ENCODE measurements at places on chromosomes 3 and 15.

DNA sequence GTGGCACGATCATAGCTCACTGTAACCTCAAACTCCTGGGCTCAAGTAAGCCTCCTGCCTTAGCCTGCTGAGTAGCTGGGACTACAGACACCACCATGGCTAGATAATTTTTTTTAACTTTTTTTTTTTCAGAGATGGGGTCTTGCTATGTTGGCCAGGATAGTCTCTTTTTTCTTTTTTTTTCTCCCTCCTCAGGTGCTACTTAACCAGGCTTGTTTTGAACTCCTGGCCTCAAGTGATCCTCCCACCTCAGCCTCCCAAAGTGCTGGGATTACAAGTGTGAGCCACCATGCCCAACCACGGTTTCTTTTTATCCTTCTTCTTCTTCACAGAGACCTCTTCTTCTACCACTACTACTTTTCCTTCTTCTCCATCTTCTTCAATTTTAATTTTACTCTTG, 53.8 kb upstream of the MAP4 start:
- DNase-seq: no peak

GRCh38 chr3:62655691-62656063, 219.5 kb downstream of the CADPS start:
- DNase-seq: no peak

DNA sequence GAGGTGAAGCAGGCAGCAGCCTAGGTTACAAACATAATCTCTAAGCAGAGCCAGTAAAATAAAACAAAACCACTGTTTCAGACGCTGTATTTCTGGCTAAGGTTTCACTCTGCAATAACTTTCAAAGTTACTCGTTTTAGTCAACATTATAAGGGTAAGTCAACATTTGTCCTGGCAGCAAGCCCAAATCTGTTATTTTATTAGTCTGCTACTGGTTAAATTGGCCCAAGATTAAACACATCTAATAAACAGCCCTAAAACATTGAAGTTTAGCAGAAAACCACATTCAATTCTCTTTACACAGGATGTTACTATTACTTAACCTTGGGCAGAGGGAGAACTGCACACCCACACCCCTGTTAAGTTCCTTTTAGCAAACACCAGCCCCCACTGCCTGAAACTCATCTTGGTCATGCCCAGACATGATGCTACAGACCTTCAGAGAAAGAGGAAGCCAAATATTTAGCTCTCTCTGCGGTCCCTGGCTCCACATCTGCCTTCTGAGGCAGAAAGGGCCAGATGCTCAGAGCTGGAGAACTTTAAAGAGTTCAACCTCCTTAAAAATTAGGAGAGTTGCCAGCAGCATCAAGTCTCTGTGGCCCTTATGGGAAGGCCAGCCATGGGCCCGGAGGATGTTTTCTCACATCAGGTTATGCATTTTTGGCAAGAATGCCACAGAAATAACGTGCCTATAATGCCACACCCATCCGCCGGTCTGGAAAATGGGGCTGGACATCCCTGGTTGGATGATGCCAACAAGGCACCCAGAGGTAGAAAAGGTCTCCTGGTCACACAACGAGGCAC, 17.9 kb downstream of the ARHGEF3 start:
- DNase-seq: peak; percentile 79

DNA sequence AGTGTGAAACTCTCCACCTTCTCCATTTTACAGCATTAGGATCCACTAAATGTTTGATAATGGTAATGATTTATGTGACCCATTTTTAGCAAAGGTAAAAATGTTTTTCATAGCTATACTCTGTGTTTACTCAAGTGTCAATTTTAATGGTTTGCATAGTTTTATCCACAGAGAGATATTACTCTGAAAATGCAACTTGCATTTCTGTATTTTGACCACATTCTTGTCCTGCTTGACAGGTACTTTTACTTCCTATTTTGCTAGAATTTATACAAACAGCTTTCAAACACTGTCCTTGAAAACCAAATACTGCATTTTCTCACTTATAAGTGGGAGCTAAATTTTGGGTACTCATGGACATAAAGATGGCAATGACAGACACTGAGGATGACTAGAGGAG, 62.9 kb downstream of the SERPINI1 start:
- no peak for DNase-seq

DNA sequence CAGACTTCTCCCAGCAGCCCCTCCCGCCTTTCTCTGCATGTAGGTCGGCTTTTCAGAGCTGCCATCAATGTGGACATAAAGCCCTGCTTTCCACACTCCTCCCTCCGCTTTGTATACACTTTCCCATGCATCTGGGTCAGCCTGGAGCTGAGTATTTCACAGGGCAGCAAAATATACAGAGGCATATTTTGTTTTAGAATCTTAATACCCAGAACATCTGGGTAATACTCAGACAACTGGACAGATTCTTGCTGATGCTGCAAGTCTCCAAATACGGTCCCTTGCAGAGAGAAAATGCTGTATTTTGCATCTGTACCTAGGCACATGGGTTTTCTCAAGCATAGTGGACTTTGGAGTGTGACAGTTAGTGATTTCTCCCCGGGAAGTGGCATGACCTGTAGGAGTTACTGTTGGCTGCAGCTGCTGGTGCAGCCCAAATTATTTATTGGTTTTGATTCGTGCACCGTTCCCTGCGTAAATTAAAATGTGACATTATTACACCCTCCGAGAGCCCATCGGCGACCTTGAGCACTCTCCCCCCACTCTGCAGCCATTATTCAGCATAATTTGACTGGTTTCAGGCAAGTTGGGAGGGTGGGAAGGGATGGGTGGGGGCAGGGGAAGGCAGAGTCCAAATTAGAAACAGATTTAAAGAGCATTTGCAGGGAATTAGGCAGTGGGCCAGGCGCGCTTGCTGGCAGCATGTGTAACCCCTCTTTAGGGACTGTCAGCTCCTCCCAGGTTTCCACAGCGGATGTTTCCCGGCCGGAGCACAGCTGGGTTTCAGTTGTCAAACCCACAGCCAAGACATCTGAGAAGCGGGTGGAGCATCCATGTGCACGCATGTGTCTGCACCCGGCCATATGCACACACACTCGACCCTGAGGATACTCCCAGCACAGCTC, 100.8 kb downstream of the CPN2 start:
- DNase-seq: peak; percentile 71

DNA sequence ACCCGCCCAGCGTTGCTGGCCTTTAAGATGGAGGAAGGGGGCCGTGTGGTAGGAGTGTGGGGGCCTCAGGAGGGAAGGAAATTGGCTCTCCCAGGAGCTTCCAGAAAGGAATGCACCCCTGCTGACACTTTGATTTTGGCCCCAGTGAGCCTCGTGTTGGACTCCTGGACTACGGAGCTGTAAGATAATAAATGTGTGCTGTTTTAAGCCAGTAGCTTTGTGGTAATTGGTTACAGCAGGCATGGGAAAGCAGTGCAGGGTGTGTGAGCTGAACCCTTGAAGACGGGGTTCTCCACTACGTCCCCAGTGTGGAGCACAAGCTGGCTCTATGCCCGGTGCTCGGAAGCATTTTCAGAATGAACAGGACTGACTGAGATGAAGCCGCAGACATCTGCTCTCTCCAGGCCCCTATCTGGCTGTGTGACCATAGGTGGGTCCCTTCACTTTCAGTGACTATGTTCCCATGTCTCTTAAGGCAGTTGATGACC, 22.9 kb upstream of the CGNL1 start:
- DNase-seq: no peak

DNA sequence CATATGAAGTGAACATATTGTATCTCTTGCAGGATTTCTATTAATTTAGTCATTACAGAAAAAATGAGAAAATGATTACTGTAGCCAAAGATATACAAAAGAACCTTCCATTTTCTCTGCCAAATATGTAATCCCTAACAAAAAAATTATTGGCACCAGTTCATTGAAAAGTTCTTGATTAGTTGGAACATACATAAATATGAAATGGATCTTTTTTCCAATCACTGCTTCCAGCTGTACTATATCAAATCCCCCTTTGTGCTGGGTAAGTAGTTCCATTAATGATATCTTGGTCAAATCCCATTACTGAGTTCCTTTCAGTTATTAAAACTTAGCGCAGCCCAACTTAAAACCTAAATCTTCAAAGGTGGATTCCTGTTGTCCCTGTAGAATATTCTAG, 263.8 kb downstream of the SLC9A9 start:
- no peak for DNase-seq

DNA sequence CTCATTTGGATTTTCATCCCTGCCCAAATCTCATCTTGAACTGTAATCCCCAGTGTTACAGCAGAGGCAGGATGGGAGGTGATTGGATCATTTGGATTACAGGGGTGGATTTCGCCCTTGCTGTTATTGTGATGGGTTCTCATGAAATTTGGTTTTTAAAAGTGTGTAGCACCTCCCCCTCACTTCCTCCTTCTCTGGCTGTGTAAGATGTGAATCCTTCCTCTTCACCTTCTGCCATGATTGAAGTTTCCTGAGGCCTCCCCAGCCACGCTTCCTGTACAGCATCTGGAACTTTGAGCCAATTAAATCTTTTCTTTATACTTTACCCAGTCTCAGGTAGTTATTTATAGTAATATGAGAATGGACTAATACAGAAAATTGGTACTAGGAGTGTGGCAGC, 316.8 kb downstream of the PLCL2 start:
- DNase-seq: no peak

DNA sequence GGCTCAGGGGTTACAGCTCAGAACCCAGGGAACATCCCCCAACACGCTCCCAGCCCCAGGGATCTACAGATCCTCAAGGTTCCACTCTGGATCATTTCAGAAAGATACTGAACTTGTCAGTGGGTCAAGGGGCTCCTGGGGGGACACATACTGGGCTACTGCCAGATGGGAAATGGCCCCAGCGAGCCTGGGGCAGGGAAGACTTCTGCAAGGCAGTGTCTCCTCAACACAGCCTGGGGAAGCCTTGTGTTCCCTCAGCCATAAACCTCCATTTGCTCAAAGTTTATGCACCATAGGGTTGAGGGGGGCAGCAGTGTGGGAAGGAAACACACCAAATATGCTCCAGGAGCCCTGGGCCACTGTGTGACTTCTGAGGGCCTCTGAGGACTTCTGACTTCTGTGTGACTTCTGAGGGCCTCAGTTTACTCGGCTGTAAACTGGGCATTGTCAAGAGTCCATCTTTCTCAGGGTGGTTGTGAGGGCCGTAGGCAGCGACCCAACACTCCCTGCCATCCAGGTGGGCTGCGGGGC, 58.4 kb downstream of the IQSEC1 start:
- DNase-seq: no peak

- no peak for DNase-seq
Measured at GRCh38 chr3:129822241-129822640, 71.3 kb downstream of the TMCC1 start.

DNA sequence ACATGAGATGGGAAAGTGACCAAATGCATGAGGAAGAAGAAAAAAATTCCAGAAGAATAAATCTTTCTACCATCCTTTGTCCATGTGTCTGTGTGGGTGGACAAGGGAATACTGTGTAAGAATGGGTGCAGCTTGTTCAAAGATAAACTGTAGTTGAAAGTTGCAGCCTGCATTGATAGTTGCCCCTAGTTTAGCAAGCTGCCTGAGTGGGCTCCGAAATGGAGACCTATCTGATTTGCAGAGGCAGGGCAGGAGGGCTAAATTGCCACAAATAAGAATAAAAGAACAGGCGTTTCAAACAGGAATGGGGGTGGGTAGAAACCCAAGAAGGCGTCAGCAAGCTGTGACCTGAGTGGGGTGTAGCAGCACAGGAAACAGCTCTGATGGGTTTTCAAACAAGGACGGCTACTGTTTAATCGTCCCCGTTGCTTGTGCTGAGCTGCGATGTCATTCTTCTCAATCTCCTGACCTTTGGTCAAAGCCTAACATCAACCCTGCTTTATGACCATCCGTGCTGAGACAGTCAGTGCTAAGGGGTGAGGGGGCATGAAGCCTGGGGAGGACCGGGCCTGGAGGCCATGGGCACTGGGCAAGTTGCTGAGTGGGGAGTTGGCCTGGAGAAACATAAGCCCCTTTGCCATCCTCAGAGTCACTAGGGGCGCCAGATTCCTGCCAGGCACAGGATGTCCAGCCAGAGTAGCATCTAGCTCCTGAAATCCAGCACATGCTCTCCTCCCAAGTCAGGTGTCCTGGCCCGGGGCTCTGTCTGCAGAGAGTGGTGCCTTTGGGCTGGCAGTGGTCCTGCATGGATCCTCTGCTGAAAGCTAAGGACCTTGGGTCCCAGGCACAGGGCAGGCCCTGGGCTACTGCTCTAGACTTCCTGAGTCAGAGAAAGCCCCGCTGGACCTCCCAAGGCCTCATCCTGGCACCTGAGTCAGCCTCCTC, 19.2 kb upstream of the C15orf39 start:
- DNase-seq: no peak

DNA sequence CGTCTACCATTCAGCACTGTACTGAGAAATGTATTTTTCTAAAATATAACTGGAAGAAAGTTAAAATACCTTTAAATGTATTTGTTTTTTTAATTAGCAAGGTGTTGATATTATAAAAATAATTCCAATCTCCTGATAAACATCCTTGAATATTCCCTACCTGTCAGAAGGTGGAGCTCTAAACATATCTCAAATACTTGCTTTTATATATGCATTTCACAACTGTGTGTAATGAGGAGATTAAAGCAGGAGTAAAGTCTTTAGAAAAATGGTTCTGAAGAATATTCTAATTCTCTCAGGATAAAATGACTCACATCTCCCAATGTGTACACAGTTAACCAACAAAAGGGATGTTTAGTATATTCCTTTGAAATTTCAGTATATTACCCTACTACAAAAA, 422.7 kb downstream of the PLCL2 start:
- no peak for DNase-seq

GRCh38 chr3:157079676-157080369, 80.1 kb downstream of the CCNL1 start:
- DNase-seq: no peak

GRCh38 chr3:120907659-120908029, 361 bp upstream of the STXBP5L start:
- no peak for DNase-seq

GRCh38 chr3:183774631-183775030, 50.7 kb downstream of the MAP6D1 start:
- DNase-seq: no peak

DNA sequence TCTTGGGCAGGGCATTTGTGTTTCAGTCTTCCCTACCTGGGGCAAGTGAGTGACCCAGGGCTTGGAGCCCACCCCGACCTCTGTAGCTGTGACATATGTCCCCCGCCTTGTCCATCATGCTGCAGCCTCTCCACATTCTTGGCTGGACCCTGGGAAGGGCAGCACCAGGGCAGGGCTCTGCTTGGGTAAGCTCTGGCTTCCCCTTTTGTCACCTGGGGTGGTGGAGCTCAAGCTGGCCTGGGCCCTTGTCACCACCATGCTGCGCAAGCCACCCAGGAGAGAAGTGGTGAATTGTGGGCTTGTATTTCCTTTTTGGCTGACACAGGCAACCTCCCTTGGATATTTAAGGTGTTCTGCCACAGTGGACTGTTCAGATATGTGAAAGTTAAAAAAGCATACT, 29.3 kb downstream of the SPSB4 start:
- DNase-seq: no peak

GRCh38 chr15:31606931-31607497, 280.4 kb downstream of the KLF13 start:
- DNase-seq: no peak

GRCh38 chr3:197522881-197523441, 32.8 kb downstream of the BDH1 start:
- DNase-seq: no peak
